ENCODE measurements at places on chromosomes 6 and 20. TPM values are rescaled to one million over a fixed set of nuclear protein-coding genes. Genes with fewer than 3 reads are reported as not detected.
A peak's percentile ranks its signal among the peaks of the same experiment; 100 is the strongest.

The AVP gene
- polyA plus RNA-seq: not detected

The CLPSL2 gene
- not detected for polyA plus RNA-seq

The AFG1L gene
- polyA plus RNA-seq: 1.7 TPM

The TCP11 gene
- not detected for polyA plus RNA-seq

The SLC22A1 gene
- polyA plus RNA-seq: 0.18 TPM

The C20orf202 gene
- 0.07 TPM for polyA plus RNA-seq

The ID1 gene
- 17.8 TPM for polyA plus RNA-seq

The PTGIS gene
- not detected for polyA plus RNA-seq

The SLC13A3 gene
- polyA plus RNA-seq: 0.09 TPM

The ALDH8A1 gene
- 1.1 TPM for polyA plus RNA-seq

The SAMHD1 gene
- polyA plus RNA-seq: 9.4 TPM

The CD93 gene
- 0.81 TPM for polyA plus RNA-seq

GRCh38 chr20:57474816-57475215 lies 50.1 kb downstream of the CTCFL start:
- DNase-seq: peak; percentile 44
- no peak overlapping the region for H3K4me3 ChIP-seq
- H3K27ac ChIP-seq: no peak overlapping the region
- H3K4me1 ChIP-seq: peaks cover 70% of the 10 kb centered on the region
- H3K27me3 ChIP-seq: no peaks in the 10 kb centered on the region

DNA sequence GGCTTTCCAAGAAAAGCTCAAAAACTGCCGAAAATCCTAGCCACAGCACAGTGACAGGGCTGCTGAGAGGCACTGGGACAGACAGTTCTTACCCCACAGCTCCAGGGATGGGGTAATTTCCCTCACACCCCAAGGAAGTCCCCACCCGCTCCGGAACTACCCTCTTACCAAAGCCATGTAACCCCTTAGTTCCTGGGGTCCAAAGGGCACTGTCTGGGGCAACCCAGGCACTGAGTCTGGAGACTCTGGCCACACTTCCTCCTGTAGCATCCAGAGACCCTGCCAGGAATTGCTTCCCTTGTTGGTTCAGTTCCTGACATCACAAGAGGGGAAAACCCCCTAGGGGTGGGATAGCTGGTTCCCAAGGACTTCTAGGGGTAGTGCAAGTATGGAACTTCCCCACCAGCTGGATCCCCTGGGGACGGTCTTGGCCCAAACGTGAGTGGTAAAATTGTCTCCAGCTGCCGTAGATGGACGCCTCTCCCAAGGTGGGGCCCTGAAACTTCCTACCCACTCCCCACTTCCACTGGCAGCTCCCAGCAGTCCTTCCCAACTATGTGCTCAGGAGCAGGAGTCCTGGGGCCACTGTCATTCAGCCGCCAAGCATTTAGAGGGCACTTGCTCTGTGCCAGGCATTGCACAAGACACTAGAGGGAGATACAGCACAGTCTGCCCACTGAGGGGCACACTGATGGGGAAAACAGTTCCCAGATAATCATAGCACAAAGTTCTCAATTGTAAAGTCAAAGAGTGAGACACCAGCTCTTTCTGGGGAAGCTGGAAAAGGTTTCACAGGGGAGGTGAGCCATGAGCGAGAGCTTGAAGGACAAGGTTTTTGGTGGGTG lies 17.2 kb upstream of the HCK start:
- peak; percentile 44 for DNase-seq
- no peak overlapping the region for H3K4me3 ChIP-seq
- H3K27me3 ChIP-seq: peaks cover 20% of the 10 kb centered on the region
- peaks cover 42% of the 10 kb centered on the region for H3K4me1 ChIP-seq

DNA sequence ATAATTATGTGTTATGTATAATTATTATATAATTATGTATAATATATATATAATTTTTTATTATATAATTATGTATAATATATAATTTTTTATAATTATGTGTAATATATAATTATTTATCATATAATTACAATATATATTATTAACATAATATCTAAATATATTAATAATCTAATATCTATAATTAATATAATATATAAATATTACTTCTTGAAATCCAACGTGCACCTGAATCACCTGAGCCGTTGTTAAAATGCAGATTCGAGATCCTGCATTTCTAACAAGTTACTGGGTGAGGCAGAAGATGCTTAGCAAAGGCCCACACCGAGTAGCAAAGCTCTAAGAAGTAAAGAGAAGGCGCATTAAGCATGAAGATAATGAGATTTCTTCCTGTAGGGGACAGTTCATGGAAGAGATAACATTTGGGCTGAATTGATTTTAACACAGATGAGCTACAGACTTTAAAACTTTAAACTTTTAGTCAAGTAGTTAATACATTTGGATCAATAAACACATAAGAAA lies 406.4 kb upstream of the PLCB4 start:
- no peaks in the 10 kb centered on the region for H3K27me3 ChIP-seq
- no peak for DNase-seq
- no peaks in the 10 kb centered on the region for H3K36me3 ChIP-seq
- H3K27ac ChIP-seq: no peak overlapping the region

- H3K4me1 ChIP-seq: peaks cover 58% of the 10 kb centered on the region
- DNase-seq: no peak
- no peaks in the 10 kb centered on the region for H3K36me3 ChIP-seq
- H3K27me3 ChIP-seq: no peaks in the 10 kb centered on the region
- peak within 1 kb of the TSS; percentile 49 for H3K4me3 ChIP-seq
These were observed at the start of gene TUBB2B for GRCh38 chr6:3227363-3228045. TUBB2B (minus strand) TSS chr6:3227653; CDS start chr6:3227543, 110 bp downstream.

GRCh38 chr6:68695838-68696237 lies 60.8 kb downstream of the ADGRB3 start:
- no peaks in the 10 kb centered on the region for H3K27me3 ChIP-seq
- no peak for DNase-seq
- H3K36me3 ChIP-seq: no peaks in the 10 kb centered on the region

GRCh38 chr6:158796353-158796752 lies 22.8 kb downstream of the EZR start:
- H3K27ac ChIP-seq: peak overlapping the region; percentile 53
- peak overlapping the region; percentile 11 for H3K4me3 ChIP-seq
- H3K4me1 ChIP-seq: peaks cover 92% of the 10 kb centered on the region
- H3K27me3 ChIP-seq: no peaks in the 10 kb centered on the region
- DNase-seq: no peak

DNA sequence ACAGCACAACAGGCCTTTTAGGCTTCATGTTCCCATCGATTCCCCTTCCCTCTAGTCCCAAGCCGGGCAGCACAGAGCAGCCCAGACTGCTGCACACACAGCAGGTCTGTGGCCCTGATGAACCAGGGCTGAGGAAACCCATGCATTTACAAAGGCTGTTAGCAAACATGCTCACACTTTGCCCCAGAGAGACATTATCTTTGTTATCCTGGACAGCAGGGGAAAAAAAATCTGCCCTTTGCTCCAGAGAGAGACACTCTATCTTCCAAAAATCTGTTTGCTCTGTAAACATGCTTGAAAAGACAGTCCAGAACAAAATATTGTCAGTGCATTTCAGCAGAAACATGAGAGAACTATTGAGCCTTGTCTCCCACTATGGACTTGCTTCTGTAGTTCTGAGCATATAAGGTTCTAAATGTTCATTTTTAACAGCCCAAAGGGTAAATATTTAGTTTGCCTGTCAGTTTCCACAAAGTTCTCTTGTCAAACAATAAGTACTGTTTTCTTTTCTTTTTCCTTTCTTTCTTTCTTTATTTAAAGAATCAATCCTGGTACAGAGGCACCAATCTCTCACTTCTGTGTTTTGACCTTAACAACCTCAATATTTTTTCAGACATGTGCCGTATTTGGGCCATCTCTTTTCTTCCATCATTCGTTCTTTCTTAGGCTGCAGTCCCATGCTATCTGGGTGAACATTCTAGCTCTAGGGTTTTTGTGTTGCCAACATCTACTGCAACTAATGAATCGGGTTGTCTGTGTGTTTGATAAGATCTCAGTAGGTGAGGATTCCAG lies 468.0 kb downstream of the EPM2A start:
- H3K27me3 ChIP-seq: no peaks in the 10 kb centered on the region
- no peaks in the 10 kb centered on the region for H3K36me3 ChIP-seq
- no peak overlapping the region for H3K27ac ChIP-seq
- no peak overlapping the region for H3K4me3 ChIP-seq
- no peaks in the 10 kb centered on the region for H3K4me1 ChIP-seq

DNA sequence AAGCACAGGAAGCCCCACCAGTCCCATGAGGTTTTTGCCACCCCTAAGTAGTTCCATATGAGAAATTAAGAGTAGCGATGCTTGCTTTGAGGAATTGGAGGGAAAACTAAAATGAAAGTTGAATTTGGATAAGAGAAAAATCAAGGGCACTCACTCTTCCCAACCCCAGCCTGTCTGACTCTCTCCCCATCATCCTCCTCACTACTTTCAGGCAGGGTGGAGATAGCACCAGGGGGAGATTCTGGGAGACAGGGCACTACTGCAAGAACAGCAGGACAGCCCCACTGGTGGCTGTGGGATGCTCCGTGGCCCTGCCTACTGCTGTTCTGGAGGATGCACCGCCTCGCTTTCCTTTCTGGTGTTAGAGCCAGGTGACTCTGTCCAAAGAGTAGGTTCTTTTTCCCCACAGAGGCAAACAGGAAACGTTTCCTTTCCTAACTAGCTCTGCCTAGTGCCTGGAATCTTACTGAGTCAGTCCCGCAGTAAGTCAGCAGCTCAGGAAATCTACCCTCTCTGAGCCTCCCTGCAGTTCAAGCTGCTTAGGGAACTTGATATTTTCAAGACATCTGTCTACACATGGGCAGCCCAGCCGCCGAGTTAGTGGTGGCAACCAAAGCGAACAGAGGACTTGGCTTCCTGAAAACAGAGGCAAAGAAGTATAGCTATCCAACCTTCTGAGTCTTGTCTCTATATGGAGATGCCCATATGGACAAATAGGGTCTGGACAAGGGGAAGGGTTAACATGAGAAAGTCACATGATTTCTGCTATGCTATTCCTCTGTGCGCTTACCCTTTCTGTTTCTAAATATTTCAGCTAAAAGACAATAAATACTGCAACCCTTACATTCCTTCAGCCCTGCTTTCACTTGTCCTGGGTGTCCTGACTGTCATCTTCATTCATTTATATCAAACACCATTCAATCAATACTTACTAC lies 11.4 kb downstream of the HLA-E start:
- H3K4me1 ChIP-seq: peaks cover 38% of the 10 kb centered on the region
- DNase-seq: peak; percentile 49
- no peaks in the 10 kb centered on the region for H3K27me3 ChIP-seq
- H3K27ac ChIP-seq: no peak overlapping the region

DNA sequence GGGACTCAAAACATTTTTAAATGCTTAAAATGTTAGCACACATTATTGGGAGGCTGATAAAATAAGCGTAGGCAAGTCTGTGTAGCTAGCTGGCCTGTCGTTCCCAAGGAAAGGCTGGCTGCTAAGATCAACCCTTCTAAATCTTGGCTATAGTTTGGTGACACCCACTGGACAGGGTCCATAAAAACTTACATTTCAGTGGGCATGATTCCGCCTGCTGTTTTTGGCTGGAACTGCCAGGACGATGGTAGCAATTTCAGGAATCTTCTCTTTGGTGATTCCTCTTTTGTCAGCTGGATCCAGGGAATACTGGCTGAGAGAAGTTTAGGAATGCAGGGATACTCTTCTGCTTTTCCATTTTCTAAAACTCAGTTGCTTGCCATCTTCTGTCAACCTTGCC lies 162.2 kb downstream of the NKAIN2 start:
- DNase-seq: no peak
- no peaks in the 10 kb centered on the region for H3K36me3 ChIP-seq
- H3K27ac ChIP-seq: no peak overlapping the region
- H3K27me3 ChIP-seq: no peaks in the 10 kb centered on the region

DNA sequence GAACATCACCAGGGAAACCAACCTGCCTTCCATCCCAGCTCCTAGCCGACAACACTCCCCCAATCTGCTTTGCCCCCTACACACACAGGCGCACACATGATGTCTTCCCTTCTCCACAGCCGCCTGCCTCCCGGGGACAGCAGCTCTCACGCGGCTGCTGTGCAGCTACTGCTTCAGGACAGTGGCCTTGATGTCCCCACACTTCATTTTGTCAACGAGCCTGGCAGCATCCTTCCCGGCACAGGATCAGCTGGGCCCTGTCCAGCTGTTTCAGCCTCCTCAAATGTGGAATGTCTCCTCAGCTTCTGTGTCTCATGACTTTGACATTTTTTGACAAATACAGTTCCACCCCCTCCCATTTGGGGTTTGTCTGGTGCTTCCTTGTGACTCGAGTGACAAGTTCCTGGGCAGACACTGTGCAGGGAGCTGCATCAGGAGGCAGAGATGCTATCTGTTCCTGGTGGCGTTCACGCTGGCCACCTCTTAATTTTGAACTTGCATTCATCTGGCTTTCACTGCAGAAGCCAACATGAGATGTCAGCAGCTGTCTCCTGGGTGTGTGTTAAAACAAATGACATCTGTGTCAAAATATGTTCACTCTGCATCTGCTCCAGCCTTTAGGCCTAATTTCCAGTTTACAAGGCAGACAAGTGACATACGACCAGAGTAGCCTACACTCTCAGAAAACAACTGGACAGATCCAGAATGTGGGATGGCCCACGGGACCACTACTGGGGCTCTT lies 57.2 kb downstream of the GINS1 start:
- H3K27me3 ChIP-seq: no peaks in the 10 kb centered on the region
- no peak overlapping the region for H3K4me3 ChIP-seq
- no peak for DNase-seq

DNA sequence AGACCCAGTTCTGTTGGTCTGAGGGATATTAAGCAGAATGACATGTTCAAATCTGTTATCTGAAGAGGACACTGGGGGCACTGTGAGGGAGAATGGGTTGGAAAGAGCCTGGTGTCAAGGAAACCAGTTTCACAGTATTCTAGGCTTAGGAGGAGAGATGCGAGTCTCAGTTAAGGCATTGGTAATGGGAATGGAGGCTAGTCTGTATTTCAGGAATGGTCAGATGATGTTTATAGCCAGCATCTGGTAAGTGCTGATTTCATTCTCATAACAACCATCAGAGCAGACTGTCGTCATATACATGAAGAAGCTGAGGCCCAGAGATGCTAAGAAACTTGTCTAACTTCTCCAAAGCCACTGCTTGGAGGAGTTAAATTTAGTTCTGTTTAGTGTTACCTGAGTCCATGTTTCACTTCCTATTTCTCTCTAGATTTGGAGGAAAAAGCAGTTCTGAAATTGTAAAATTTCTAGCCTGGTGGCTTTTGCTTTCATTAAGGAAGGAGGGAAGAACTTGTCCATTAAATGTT lies 242.0 kb downstream of the ARID1B start:
- peak; percentile 72 for DNase-seq
- peak overlapping the region; percentile 100 for H3K27ac ChIP-seq
- H3K4me3 ChIP-seq: no peak overlapping the region
- H3K27me3 ChIP-seq: no peaks in the 10 kb centered on the region

GRCh38 chr6:151445482-151445881 lies 6.4 kb downstream of the RMND1 start:
- H3K36me3 ChIP-seq: peaks cover 9% of the 10 kb centered on the region
- no peak for DNase-seq
- no peak overlapping the region for H3K27ac ChIP-seq
- H3K4me1 ChIP-seq: peaks cover 6% of the 10 kb centered on the region

- DNase-seq: no peak
- H3K4me1 ChIP-seq: no peaks in the 10 kb centered on the region
- no peak within 1 kb of the TSS for H3K4me3 ChIP-seq
- no peaks in the 10 kb centered on the region for H3K36me3 ChIP-seq
These were observed at the start of gene FOXS1 for GRCh38 chr20:31845300-31845863. FOXS1 (minus strand) TSS chr20:31845604; CDS start chr20:31845542, 62 bp downstream.

GRCh38 chr20:57831326-57831992 lies 121.6 kb upstream of the PMEPA1 start:
- no peaks in the 10 kb centered on the region for H3K36me3 ChIP-seq
- no peaks in the 10 kb centered on the region for H3K27me3 ChIP-seq
- H3K27ac ChIP-seq: no peak overlapping the region
- no peak for DNase-seq

GRCh38 chr6:13357551-13358075 lies 29.3 kb upstream of the TBC1D7 start:
- peaks cover 84% of the 10 kb centered on the region for H3K4me1 ChIP-seq
- H3K27me3 ChIP-seq: no peaks in the 10 kb centered on the region
- no peak for DNase-seq
- no peak overlapping the region for H3K4me3 ChIP-seq
